ENCODE measurements at places on chromosomes 2 and 18.
A peak's percentile ranks its signal among the peaks of the same experiment; 100 is the strongest.

- no peak for DNase-seq
Observed at GRCh38 chr2:219062081-219062480, 1.4 kb upstream of the IHH start.

DNA sequence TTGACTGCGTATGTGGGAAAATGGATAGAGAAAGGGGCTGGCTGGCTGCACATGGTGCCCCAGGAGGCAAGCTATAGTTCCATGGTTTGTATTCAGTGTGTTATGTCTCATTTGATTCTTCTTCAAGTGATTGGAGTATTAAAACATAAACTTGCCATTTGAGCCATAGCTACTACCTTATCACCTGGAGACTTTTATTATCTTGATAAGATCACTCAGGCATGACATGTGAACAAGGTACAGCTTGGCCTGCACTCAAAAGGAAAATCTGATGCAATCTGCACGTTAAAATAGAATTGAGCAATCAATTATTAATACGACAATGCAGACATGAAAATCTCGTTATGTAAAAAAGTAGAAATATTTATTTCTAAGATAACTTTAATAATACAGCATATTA is 116.9 kb downstream of the RND3 start:
- no peak for DNase-seq

DNA sequence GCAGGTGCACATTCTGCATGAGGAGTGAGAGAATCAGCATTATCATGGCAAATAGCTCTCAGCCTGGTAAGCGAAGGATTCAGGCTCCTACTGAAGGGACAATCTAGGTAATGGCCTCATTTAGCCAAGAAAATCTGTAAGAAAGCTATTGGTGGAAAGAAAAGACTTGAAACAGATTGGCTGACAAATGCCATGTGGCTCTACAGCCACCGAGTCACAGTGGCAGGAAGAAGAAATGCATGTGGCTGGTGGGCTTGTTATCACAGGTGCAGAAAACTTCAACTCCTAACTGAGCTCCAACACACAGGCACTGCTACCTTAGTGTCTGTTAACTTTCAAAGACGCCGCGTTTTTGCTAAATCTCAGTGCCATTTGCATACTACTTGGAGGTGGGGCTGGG is 60.6 kb upstream of the REV1 start:
- DNase-seq = no peak

GRCh38 chr2:100071335-100072043 is 70.9 kb downstream of the AFF3 start:
- DNase-seq = no peak

DNA sequence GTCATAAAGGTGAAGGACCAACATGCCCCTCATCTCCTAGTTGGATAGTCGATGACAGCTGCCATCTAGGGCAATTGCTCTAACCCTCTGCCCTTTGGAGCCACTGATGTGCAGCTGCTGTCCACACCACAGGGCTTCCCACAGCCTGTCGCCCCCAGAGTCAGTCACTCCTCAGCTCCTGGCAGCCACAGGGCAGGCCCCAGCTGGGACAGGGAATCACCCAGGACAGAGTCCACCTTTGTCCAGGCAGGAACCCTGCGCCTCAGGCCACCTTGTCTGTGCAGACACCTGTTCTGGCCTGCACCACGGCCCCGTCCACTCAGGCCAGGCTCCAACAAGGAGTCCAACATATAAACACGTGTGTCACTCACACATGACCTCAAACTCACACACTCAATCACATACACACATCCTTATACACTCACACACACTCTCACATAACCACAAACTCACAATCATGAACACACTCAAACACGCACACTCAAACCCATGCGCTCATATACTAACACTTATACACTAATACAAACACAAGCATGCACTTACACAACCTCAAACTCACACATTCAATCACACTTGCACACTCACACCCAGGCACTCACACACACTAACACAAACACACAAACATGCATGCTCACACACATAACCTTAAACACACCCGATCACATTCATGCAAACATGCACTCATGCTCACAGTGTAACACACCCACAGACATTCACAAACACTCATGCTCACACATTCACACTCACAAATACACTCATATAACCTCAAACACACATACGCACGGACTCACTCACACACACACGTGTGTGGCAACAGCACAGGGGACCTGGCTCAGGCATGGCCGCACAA is 29.7 kb downstream of the HDAC4 start:
- no peak for DNase-seq

DNA sequence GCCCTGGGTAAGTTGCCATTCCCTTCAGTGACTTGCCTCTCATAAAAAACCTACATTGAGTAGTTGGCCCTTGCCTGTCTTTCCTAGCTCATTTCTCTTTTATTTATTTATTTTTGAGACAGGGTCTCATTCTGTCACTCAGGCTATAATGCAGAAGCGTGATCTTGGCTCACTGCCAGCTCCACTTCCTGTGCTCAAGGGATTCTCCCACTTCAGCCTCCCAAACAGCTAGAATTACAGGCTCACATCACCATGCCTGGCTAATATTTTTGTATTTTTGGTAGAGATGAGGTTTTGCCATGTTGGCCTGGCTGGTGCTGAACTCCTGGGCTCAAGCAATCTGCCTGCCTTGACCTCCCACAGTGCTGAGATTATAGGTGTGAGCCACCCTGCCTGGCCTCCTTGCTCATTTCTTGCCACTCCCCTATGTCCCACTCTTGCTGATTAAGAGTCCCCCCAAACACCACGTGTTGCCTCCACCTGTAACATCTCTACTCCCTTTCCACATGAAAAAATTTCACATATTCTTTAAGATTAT is 12.6 kb downstream of the EVA1A start:
- no peak for DNase-seq

- no peak for DNase-seq
Observed at GRCh38 chr2:108320326-108320922, 31.7 kb downstream of the SULT1C2 start.

- no peak for DNase-seq
Observed at GRCh38 chr2:54000524-54000923, 29.7 kb upstream of the PSME4 start.

DNA sequence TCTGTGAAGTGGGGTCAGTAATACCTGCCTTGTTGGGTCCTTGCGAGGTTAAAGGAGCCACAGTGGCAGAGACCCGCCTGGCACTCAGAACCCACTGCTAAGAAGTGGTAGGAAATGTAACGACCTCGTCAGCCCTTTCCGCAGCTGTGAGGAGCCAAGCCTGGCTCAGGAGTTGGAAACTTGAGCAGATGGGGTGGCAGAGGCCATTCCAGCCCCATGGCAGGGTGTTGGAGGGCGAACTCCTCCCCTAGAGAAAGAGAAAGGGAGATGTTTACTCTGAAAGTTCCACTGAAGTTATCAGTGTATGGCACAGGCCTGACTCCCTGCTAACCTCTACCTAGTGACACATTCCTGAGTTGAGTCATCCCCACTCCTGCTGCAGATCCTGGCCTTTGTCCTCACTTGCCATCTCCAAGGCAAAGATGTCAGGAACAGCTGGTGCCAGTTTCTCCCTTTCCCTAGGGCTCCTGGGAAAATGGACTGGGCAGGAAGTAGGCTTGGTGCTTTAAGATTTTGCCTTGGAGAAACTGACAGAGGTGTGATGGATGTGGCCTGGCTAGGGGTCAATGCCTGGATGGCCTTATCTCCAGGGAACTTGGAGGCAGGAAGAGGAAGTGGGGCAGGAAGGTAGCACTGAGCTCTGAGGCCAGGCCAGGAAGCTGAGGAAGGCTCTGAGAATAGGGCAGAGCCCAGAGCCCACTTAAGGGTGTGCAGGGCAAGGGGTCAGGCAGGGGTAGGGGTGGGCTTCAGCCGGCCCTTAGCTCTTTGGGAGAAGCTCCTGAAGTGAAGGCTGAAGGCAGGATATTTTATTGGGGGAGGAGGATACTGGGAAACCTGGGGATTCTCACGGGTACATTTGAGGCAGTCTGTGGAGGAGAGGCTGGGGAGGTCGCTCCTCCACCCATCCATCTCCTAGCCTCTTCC is 888 bp downstream of the VAMP5 start:
- DNase-seq = no peak

DNA sequence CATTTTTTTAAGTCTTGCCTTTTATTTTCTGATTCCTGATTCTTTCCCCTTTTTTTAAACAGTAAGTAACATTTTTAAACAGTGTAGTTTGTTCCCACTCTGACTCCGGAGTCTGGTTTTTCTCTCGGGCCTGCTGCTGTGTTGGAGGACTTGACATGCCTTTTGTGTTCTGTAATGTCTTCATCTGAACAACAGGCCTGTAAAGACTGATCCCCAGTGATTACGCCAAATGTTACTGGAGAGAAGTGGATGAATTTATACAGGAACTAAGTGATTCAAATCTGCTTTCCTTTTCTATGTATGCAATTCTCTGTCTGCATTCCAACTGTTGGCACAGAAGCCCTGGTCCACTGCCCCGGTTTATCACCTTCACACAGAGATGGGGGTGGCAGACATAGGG is 54.3 kb upstream of the RMDN2 start:
- no peak for DNase-seq

DNA sequence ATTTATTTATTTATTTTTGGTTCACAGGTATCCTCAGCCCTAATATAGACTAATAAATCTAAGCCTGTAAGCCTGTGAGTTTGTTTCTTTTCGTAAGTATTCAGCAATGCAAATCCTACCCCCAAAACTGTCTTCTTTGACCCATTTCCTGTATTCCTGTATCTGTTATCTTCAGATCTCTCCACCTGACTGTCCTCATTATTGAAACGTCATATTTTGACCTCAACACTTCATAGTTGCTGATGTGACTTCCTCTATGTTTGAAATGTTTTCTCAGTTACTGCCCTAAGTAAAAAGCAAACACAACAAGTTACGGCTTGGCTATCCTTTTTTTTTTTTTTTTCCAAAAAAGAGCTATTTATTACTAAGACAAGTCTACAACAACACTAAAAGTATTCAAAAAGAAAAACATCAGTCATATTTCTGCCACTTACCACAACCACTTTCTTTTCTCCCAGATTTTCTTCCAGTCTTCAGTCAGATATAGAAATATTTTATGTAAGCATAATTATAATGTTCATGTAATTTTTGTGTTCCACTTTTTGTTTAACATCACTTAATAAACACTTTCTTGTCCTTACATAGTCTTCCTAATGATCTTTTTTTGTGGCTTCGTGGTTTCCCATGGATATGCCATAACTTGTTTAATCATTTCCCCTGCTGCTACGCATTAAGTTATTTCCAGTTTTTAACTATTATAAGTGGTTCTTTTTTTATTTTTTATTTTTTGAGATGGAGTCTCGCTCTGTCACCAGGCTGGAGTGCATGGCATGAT is 45.0 kb upstream of the EML4 start:
- no peak for DNase-seq

GRCh38 chr2:100520224-100520623 is 42.6 kb upstream of the PDCL3 start:
- no peak for DNase-seq

GRCh38 chr2:16656784-16657391 is 8.7 kb downstream of the CYRIA start:
- DNase-seq = peak; percentile 27

- DNase-seq = no peak
Observed at GRCh38 chr2:162487816-162488215, 143.9 kb downstream of the GCA start.

- no peak for DNase-seq
Observed at GRCh38 chr2:112047537-112048235, 7.4 kb upstream of the TMEM87B start.

GRCh38 chr18:26619350-26619749 is 71.0 kb upstream of the KCTD1 start:
- DNase-seq = no peak

GRCh38 chr2:143553261-143553660 is 424.0 kb downstream of the ARHGAP15 start:
- no peak for DNase-seq

DNA sequence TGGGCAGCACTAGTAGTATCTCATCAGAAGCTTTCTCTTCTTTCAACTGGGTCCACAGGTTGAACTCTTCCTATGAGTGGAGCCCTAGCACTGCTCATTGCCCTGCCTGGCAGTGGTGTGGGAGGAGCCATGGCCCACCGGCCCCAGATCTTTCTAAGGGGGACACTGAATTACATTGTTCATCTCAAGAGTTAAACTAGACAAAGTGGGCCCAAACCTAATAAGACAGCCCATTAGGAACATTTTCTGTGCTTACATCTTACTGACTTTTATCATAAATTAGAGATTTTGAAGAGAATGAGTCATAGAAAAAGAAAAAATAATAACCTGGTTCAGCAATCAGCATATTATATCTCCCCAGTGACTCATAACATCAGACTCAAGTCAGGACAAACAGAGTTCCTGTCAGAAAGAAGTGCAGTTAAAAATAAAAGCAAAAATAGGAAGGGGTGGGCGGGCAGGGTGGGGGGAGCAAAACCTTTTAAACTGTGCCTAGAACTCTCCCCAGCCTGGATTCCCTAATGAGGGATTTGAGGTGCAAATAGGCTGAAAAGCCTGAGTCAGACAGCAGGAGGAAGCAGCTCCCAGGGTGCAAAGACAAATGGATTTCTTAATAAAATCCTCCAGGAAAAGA is 161.6 kb upstream of the TRIB2 start:
- no peak for DNase-seq

- DNase-seq = no peak
Observed at GRCh38 chr2:79025421-79025820, at the start of gene REG3G. Gene REG3G, plus strand, starts transcription at chr2:79025702. Its CDS starts 392 bp downstream, at chr2:79026094.

GRCh38 chr2:151553-152334 is 105.4 kb upstream of the FAM110C start:
- DNase-seq = no peak

All from GM19239 (cell line).